ENCODE measurements at places on chromosomes 11 and 22.

GRCh38 chr11:43574949-43575912, 105.3 kb upstream of the HSD17B12 start:
- DNase-seq: peak; percentile 75

DNA sequence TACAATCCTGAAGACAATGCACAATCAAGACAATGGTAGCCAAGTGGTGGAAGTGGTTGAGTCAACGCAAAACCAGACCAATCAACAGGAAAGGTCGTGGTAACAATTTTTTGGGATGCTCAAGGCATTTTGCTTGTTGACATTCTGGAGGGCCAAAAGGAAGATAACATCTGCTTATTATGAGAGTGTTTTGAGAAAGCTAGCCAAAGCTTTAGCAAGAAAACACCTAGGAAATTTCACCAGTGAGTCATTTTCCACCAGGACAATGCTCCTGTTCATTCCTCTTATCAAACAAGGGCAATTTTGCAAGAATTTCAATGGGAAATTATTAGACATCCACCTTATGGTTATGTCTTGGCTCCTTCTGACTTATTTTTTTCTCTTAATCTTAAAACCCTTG, 1932.2 kb upstream of the RAG2 start:
- no peak for DNase-seq

- peak; percentile 35 for DNase-seq
Measured at GRCh38 chr11:111586388-111586831, 15.8 kb upstream of the SIK2 start.

- DNase-seq: no peak
Measured at GRCh38 chr11:55658031-55658573, 3.9 kb upstream of the OR4C6 start.

- no peak for DNase-seq
Measured at GRCh38 chr11:64043545-64043944, 7.8 kb downstream of the FLRT1 start.

DNA sequence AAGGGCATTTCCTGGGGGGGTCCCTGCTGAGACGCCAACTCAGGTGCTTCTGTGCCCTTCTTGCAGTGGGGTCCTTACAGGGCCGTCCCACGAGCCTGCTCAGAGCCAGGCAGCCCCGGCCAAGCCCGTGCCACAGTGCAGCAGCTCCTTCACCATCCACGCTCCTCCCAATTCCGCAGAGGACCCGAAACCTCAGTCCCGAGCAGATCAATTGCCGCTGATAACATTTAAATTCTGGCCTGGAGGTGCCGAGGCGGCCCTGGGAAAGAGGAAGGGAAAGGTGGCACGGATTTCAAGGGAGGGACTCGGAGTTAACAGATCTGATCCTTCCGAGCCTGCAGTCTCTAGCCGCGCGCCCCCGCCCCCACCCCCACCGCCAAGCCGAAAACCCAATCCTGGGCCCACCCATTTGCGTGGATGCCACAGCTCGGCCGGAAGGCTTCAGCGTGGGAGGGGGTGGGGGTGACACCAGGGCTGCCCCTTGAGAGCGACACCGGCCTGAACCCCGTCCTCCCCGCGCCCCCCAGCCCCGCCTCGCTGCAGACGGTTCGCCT, 32.3 kb upstream of the JAM3 start:
- no peak for DNase-seq

- peak; percentile 37 for DNase-seq
Measured at GRCh38 chr11:94511932-94512781, at the start of gene C11orf97. TSS of gene C11orf97 (plus strand) at chr11:94512461. CDS start at chr11:94512529, 68 bp downstream.

- no peak for DNase-seq
Measured at GRCh38 chr11:27153136-27153535, 112.5 kb downstream of the BBOX1 start.

GRCh38 chr11:95373241-95373640, 142.2 kb upstream of the SESN3 start:
- no peak for DNase-seq
